Transverse colon (tissue), 4 donors: ENCODE measurements at places on chromosomes 3 and 15.

GRCh38 chr3:156256256-156256655 is 135.9 kb downstream of the KCNAB1 start:
- DNase-seq, result no peak

DNA sequence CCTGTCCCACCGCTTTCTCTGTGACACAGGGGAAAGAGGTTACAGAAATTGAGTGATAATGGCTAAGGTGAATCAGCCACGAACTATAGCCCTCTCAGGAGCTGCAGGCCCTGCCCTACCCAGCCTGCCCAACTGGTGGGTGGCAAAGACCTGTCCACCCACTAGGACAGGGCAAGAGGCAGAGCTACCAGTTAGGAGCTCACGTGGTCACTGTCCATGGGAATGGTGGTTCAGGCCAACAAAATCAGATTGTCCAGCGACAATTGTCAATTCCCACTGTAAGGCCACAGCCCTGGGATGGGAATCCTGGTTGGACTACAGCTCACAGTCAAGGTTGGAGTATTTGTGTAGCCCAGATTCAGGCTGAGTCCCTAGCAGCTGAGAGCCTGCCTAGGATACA is 75.0 kb downstream of the PPCDC start:
- no peak for DNase-seq

GRCh38 chr3:191426311-191426710 is 34.7 kb upstream of the PYDC2 start:
- no peak for DNase-seq

DNA sequence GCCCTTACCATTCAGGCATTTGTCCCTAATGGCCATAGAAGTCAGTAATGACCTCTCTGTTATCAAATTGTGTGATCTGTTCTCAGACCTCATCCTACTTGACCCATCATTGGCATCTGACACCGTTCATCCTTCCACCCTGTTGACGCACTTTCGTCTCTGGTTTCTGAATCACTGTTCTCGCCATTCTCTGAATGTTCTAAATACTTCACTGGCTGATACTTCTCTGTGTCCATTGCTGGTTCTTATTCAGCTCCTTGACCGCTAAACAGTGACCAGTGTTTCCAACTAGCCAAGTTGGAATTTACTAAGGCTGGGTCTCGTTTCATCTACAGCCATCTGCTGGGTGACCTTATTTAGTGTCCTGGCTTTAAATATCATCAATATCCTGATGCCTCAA is 2.2 kb downstream of the ACAD9 start:
- DNase-seq, result no peak

- DNase-seq, result peak; percentile 78
Observed at GRCh38 chr15:44726568-44727484, 9.5 kb upstream of the TRIM69 start.

DNA sequence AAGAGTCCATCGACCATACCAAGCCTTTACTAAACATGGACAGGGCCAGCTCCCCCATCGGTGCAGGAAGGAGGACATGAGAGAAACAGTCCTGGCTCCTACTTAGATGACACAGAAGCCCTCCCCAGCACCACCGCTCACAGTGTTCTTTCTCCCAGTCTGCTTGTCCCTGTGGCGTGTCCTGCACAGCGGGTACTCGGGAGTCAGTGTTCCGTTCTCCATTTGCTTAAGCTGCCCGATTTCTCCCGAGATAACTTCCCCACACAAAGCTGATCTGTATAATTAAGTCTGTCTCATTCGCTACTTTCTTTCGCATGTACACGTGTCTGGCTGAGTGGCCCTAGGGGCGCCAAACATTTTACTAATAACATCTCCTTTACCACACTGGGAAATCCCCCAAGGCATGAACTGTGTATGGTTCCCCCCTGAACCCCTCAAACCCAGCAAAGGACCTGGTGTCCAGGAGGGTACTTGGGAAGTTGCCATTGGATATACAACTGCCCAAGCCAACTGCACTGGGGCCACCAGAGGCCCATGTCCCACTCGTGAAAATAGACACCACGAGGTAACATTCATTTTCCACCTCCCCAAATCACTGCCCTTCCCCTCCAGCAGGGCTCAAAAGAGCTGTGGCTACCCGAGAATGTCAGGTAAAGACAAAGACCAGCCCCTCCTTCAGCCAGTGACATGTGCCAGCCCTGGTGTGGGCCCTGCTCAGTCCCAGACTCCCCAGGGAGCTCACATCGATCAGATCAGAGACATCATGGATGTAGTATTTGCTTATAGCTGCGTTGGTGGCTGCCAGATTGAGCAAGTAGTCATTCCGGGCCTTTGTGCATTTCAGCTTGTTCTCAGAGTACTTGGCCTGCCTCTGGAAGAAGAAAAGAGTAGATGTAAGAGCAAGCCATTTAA is 96.5 kb upstream of the RAD18 start:
- DNase-seq, result no peak

GRCh38 chr3:17442332-17443049 is 299.9 kb downstream of the TBC1D5 start:
- no peak for DNase-seq
